ENCODE measurements at places on chromosomes 3 and 15.

DNA sequence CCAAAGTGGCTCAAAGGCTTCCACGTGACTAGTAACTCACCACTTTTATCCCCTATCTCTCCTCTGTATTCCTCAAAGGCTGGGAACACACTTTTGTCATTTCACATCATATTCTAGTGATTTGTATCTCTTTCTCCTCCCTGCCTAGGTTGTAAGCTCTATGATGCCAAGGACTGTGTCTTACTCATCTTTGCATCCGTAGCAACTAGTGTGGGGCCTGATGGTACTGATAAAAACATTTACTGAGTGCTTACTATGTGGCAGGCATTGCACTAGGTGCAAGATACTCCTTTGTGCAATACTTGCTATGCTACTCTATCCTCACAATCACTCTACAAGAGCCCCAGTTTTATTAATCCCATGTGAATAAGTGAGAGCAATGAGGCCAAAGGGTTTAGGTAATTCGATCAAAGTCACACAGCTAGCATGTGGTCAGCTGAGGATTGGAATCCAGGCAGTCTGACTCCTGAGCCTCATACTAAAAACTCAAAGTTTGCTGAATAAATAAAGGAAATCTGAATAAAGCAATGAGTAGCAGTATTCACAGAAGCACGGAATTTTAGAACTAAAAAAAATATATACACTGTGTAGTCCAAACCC, 342.6 kb upstream of the ICE2 start:
- no peak for DNase-seq

DNA sequence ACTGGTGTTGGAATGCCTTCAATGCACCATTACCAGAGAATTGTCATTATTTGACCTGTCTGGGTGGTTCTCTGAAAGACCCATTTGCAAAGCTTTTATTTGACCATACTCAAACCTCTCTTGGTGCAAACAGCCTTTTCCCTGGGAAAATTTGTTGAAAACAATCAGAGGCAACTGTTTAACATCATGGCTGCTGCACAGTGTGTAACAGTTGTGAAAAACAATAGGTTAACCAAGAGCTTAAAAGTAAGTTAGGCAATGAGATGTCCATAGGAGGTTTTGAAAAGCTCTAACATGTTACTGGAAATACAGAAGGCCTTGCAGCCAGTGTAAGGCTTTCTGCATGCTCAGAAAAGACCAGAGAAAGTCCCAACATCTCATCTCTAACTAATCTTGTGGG, 18.9 kb downstream of the SPINK8 start:
- DNase-seq, result no peak

GRCh38 chr3:156611870-156612494, 57.1 kb upstream of the SSR3 start:
- no peak for DNase-seq

GRCh38 chr15:52180196-52180835, 10.9 kb downstream of the GNB5 start:
- no peak for DNase-seq

DNA sequence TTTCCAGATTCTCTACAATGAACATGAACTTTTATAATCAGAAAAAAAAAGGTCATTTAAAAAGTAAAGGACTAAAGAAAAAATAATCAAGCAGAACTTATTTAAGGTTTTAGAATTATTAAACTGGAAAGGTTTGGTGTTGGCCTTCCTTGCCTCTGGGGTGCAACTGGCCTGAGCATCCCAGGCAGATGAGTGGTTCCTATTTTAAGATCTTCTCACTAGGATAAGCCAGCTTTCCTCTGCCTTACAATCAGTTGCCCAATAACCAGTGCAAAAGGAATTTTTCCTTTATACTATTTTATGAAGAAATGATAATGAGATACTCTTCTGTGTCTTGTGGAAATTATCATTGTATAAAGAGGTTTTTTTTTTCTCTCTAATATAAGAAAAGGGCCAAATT, 56.6 kb downstream of the SEC22A start:
- DNase-seq, result no peak

DNA sequence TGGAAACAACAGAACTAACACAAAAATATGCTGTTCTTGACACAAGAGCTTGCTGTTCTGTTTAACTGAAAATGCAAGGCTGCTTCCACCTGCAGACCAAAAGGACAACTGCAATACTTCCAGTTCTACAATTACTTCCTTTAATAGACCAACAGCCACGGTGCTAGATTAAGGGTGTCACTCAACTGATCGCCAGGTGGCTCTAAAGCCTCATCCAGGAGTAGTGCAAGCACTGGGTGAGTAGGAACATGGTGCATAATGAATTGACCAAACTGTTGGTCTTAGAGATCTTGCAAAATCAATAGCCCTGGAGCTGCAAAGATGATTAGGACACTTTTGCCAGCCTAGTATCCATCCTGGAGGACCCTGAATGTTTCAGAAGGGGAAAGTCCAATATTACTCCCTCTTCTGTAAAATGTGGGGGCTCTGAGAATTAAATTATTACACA, 3.6 kb upstream of the CLDN16 start:
- DNase-seq, result peak; percentile 49

DNA sequence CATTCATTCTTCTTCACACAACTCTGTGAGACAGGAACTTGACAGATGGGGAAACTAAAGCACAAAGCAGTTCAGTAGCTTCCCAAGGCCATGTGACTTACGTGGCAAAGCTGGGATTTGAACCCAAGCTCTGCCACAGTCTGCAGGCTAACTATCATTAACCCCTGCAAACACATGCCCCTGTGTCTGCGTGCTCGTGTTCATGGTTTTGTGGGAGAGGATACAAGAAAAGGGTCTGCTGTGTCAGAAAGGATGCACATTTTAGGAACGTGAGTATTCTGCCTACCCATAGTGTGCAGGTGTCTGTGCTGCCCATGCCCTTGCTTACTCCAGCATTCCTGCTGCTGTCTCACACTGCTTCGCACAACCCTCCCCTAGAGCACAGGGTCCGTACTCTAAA, 137.0 kb downstream of the CHDH start:
- DNase-seq, result no peak

DNA sequence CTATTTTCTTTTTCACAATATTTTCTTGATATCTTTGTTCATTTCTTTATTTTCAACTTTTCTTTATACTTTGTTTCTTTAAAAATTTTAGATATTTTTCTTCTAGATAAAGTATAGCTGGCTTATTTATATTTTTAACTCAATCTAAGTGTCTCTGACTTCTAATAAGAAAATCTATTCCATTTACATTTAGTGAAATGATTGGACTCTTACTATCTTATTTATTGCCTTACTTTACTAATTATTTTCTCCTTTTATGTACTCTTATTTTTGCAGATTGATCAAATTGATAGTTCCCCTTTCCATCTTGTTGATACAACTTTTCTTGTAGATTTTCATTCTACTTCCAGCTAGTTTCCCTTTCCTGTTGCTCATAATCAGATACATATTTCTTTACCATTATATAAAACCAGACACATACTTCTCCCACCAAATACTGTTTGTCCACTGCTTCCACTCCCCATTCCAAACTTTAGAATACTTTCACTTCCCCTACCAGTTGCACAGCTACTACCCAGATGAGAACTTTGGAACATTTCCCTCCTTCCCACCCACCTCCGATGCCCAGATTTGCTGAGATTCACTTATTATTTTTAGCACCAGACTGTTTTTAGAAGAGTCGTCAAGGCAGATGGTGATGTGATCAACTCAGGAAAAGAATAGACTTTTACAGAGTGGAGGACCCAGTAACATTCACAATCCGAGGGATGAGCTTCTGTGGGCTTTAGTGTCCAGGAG, 151.5 kb downstream of the LIPC start:
- DNase-seq, result peak; percentile 85

DNA sequence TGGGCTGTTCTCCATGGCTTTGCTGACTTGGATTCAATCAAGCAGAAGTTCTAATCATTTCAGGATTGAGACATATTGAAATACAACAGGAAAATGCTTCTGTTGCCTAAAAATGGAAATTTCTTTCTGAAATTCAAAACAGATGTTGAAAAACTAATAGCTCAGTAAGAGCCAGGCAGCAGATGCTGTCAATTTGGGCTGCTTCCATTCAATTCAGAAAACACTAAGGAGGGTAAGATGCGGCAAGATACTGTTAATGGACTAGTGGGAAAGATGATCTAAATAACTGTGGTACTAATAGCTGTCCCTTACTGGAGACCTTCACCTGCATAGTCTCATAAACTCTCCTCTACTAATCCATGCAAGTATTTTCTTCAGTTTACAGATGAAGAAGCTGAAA, 53.5 kb downstream of the DGKG start:
- DNase-seq, result no peak

GRCh38 chr15:55856506-55857164, 113.7 kb upstream of the PRTG start:
- no peak for DNase-seq

DNA sequence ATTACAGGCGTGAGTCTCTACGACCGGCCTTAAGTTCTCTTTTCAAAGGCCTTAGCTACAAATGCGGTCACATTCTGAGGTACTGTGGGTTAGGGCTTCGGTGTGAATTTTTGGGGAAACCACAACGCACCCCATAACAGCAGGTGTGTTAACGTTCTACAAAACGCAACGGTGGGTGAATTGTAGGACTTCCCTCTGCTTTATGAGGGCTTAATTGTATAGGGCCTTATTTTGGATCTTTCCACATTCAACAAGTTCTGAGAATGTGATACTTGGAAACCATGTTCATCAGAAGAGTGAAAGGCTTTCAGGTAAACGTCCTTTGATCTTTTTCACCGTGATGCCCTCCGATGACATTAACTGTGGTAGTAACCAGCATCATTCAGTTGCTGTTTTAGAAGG, 998.6 kb upstream of the CFAP20DC start:
- no peak for DNase-seq

GRCh38 chr3:127370906-127371305, 83.1 kb upstream of the PRR20G start:
- no peak for DNase-seq

DNA sequence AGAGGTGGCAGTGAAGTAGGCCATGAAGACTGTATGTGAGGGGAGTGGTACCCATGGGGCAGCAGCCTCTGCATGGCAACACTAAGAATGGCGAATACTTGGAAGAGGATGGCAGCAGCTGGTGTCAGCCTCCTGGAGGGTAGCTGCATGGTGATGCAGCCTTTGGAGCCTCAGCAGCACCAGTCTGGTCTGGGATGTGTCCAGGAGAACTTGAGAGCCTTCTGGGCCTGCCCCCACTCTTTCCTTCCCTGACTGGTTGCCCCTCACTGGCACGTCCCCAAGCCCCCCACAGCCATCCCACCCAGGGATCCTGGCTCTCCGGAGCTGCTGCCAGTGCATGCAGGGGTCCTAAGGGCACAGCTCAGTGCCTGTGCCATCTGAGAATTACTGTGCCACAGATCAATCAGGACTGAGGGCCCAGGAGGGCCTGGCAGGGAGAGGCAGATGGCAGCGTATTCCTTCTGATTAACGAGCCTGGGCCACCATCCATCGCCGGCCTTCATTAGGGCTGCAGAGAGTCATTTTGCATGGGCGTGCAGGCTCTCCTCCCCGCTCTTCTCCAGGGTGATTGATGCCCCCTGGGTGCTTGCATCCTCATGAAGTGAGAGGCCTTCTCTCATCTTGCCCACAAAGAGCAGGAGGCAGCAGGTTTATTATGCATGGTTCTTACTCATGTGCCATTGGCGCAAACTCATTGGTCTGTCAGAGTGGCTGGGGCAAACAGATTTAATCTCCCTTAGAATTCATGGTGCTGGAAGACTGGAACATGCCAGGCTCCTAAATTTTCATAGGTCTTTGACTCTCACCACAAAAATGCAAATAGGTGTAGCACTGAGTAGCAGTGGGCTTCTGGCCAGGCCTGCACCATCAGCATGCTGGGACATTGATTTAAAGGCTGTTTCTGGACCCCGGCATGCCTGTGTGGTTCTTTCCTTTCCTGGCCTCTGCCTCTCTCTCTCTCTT, 116.8 kb downstream of the EPHB1 start:
- DNase-seq, result no peak

GRCh38 chr3:10380906-10381305, 60.0 kb upstream of the SEC13 start:
- DNase-seq, result no peak

- DNase-seq, result no peak
These were observed 56.9 kb downstream of the KLHL6 start for GRCh38 chr3:183498634-183499033.

DNA sequence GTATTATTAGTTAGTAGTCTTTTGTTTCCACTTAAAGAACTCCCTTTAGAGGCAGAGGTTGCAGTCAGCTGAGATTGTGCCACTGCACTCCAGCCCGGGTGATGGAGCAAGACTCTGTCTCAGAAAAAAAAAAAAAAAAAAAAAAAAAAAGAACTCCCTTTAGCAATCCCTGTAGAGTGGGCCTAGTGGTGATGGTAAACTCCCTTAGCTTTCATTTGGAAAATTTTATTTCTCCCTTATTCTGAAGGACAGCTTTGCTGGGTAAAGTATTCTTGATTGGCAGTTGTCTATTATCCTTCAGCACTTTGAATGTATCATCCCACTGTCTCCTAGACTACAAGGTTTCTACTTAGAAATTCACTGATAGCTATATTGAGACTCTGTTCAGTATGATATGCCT, 46.0 kb downstream of the RPL39L start:
- peak; percentile 23 for DNase-seq

- DNase-seq, result no peak
These were observed 37.3 kb downstream of the HMCES start for GRCh38 chr3:129315998-129316247.

DNA sequence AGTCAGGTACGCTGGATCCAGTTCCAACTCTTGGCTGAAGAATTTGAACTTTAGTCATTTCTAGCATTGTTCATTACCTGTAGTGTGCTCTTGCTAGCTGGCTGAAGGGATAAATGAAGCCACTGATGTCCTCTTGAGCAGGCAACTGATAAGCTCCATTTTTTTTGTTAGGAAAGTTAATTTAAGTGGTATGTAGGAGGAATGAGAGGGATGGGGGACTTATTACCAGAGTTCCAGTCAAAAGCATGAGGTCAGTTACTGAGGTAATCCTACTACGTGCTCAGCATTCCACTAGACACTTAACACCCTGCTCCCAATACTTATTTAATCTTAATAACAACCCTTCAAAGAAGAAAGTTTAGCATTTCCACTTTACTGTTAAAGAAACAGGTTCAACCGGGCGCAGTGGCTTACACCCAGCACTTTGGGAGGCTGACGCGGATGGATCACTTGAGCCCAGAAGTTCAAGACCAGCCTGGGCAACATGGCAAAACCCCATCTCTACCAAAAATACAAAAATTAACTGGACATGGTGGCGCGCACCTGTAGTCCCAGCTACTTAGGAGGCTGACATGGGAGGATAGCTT, 2.0 kb upstream of the RASA2 start:
- DNase-seq, result no peak

GRCh38 chr3:172675441-172676193, 35.2 kb downstream of the NCEH1 start:
- DNase-seq, result peak; percentile 75
